ENCODE measurements at places on chromosomes 3 and 15. TPM values are rescaled to one million over a fixed set of nuclear protein-coding genes. Genes with fewer than 3 reads are reported as not detected.

The FOXL2NB gene
- not detected for total RNA-seq

The CCR2 gene
- total RNA-seq: not detected

The PRR20G gene
- not detected for total RNA-seq

The STXBP5L gene
- 2.7 TPM for total RNA-seq

The CELF6 gene
- not detected for total RNA-seq

Measured in smooth muscle cell of the umbilical artery (primary cell).